ENCODE measurements at places on chromosomes 1 and 21.

DNA sequence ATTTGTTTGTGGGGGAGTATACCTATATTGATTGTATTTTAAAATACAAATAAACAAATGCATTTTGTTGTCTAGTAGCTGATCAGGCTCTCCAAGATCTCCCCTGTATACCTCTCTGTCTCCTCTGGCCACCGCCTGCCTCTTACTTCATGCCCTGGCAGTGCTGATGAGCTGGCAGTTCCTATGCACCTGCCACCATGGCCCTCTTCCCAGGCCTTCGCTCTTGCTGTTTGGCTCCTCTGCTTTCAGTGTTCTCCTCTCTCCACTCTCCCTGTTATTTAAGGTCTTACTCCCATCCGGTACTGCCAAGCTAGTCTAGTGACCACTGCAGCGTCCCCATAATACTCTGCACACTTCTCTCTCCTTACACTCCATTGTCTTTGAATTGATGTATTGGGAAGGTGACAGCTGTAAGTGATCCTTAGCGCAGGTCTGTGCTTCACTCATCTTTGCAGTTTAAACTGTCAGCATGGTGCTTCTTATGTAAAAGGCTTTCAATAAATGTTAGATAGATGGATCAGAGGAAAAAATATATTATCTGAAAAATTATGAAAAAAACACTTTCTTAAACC lies 88.1 kb upstream of the ATP1A1 start:
- no peak for DNase-seq

GRCh38 chr1:59903141-59903754 lies 23.3 kb downstream of the CYP2J2 start:
- no peak for DNase-seq

DNA sequence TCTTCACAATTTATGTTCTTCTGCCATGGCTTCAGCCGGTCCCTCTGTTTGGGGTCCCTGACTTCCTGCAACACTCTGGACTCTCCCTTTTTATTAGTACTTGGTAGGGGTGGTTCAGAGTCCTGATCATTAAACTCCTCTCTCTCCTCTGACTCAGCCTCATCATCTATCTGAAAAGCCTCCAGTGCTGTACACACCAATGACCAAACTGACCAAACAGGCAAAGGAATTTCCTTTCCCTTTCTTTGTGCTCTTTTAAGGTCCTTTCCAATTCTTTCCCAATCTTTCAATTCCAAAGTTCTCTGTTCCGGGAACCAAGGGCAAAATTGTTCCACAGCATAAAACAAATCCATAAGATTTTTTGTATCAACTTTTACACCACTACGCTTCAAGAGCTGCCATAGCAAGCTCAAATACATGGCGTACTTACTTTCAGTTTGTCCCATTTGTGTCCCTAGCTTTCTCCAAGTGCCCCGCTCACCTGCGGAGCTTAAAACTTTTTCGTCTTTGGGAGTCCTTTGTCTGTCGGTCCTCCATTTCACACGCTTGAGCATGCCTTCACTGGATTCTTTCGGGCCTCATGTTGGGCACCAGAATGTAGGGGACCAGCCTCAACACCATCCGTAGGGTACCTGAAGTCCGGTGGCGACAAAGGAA lies 9.6 kb downstream of the DAP3 start:
- DNase-seq, result peak; percentile 71

DNA sequence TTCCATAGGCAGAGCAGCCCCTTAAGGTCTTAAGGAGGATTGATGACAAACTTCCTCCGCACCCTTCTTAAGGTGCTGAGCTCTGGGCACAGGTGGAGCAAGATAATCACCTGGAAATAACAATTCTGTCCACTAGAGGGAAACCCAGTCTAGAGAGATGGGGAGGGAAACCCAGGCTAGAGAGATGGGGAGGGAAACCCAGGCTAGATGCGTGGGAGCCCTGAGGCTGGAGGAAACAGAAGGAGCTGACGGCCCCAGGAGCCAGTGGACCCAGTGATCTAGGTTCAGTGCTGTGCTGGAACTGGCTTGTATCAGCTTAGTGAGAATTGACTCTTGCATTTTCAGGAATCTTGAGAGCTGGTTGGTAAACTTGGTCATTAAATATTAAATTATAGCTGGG lies 17.8 kb upstream of the MYCL start:
- peak; percentile 58 for DNase-seq

DNA sequence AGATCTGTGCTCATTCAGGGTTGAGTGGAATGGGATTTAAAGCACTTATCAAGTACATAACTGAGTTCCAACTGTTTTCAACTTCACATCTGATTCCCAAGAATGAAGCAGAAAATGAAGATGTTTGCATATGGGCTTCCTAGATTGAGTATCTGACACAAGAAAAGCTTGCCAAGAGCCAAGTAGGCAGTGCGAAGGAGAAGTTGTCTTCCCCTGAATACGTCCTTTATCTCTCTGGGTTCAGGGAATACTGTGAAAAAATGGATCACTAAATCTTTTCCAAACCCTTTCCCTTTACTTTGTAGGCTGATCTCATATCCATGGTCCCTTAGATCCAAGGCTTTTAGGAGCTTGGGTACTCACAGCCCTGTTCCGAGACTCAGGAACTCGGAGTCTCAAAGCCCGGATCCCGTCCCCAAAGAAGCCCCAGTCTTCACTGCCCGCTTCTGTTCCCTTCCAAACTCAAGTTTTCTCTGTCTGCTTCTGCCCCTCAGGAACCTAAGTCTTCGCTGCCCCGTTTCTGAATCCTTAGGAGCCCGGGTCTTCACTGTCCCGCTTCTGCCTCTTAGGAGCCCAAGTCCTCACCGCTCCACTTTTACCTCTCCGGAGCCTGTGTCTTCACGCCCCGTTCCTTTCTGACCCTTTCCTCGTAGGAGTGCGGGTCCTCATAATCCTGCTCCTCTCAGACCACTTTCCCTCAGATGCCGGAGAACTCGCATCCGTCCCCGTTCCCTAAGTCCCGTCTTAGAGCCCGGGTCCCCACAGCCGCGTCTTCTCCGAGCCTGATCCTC lies 616 bp downstream of the TAF12 start:
- DNase-seq, result peak; percentile 6

DNA sequence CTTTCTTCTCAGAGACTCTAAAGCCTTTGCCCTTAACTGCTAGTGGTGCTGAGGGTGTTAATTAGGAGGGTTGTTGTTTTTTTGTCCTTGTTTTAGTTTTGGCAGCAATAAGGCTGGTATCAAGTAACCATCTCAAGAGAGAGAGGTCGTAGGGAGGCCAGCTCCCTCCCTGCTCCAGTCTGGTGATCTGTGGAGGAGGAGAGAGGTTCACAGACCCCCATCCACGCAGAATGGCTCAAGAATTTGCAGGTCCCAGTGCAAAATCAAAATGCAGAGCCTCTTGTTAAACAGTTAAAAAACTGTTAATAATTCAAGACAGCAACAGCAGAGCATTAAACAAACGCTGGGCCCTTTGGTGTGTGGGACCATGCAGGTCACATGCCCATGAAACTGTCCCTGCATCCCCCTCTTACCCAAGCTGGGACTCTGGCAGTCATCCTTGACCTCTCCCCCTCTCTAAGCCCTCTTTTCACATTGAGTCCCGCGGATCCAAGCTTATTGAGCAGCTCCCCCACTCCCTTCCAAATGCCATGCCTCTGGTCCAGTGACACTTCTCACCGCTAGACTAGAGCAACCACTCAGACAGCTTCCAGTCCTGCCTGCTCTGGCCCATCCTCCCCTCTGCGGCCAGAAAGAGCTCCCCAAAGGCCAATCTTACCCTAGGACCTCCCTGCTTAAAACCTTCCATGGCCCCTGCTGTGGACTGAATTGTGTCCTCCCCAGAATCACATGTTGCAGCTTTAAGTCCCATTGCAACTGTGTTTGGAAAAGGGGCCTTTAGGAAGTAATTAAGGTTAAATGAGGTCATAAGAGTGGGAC lies 47.7 kb upstream of the RPL11 start:
- no peak for DNase-seq

GRCh38 chr1:162548170-162548569 lies 13.4 kb upstream of the UAP1 start:
- DNase-seq, result peak; percentile 54

DNA sequence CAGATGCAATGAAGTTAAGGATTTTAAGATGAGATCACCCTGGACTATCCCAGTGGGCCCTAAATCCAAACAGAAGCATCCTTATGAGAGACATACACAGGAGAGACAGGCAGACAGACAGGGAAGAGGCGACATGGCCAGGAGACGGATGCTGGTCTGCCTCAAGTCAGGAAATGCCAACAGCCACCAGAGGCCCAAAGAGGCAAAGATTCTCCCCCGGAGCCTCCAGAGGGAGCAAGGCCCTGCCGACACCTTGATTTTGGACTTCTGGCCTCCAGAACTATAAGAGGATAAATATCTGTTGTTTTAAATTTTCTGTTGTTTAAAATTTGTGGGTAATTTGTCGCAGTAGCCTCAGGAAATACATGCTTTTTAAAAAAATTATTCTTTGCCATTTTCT lies 116.4 kb downstream of the GLIS1 start:
- no peak for DNase-seq

DNA sequence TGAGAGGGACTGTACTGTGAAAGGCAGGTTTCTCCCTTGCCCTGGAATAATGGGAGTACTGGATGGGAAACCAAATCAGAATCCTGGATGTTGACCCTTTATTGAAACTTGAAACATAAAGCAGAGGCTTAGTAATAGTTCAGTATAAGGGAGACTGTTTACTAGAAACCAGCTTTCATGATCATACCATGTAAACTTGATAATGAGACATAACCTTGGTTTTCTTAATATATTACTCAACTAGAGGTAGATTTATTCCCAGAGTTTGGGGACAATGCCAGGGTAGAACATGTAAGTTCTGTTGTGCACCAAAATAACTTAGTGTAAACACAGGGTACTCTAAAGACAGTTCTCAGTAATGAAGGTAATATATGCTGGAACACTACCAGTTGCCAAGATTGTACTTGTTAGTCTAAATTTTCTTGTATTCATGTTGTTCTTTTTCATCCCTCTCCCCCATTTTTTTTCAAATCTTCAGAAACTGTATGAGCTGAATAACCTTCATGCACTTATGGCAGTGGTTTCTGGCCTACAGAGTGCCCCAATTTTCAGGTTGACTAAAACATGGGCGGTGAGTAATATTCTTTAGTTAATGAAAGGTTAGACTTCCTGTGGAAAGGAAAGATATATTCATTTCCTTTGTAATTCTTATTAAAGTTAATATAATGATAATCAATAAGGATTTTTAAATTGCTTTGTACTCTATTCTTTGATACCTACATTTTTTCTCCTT lies 49.6 kb downstream of the ANGPTL1 start:
- DNase-seq, result no peak

DNA sequence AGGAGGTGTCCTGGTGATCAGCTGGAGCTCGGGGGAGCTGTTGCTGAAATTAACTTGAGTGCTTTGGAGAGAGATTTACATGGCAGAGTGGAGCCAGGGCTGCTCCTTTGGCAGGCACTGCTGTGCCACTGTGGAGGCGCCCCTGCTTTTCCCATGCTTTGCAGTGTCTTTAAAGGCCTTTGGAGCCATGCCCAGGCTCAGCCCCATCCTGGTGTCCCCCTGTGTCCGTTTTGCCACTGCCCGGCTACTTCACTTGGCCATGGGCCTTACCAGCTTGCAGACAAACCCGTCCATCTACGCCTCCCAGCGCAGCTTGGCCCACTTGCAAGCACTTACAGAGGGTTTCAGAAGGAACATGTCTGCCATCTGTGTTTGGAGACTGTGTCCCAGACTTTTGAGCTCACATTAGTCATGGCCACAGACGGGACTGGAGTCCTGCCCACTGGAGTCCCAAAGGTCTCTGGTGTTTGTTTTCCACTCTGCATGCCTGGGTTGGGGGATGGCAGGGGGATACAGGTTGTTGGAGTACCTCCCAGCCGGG lies 18.2 kb upstream of the LAMTOR5 start:
- no peak for DNase-seq

- DNase-seq, result no peak
Observed at GRCh38 chr1:176558561-176558960, 95.6 kb downstream of the PAPPA2 start.

DNA sequence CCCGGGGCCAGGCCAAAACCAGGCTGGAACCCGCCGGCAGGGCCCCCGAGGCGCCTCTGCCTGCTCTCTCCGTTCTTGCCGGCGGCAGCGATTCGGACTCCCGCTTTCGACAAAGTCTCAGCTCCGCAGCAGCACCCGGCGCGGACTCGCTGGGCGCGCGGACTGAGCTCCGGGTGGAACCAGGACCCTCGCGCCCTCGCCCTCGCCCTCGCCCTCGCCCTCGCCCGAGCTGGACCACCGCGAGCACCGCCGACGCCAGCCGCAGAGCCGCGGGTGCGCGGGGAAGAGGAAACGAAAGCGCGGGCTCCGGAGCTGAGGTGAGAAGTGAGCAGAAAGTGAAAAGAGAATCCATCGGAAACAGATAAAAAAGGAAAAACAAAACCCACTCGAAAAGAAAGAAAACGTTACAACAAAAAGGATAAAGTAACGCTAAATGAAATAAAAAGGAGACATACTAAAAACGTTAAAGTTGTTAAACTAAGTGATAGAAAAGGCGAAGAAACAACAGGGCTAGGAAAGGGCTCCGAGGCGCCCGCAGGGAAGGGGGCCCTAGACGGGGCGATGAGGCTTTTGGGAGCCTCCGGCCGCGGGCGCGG lies 64.9 kb downstream of the MEF2D start:
- no peak for DNase-seq

- DNase-seq, result peak; percentile 96
Observed at GRCh38 chr1:42966688-42967612, 8.3 kb upstream of the SLC2A1 start.

DNA sequence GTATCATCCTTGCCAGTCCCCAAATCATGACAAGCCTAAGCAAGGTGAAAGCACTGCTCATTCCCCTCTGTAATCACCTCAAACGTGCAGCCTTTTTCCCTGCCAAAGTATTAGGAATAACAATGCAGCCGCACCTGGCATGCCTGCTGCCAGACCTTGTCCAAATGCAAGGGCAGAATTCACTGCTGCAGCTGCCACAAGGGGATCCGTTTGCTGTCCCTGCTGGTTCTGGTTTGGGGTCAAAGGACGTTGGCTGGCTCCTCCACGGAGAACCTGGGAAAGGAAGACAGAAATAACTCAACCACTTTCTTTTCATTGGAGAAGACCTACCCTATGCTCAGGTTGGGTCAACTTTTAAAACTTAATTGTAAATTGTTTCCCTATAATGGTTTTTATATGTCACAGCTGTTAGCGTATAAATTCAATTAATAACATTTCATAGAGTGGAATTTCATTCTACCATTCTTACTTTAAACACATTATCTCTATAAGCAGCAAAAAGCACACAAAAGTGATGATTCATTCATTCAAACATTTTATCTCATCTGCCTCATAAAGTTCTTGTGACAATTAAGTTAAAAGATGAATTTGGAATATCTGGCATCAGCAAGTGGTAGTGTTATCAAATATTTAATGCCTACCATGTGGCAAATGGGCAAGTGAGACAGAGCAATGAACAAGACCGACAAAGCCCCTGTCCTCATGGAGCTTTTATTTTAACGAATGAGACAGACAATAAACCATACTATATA lies 59.8 kb upstream of the SDC3 start:
- no peak for DNase-seq

DNA sequence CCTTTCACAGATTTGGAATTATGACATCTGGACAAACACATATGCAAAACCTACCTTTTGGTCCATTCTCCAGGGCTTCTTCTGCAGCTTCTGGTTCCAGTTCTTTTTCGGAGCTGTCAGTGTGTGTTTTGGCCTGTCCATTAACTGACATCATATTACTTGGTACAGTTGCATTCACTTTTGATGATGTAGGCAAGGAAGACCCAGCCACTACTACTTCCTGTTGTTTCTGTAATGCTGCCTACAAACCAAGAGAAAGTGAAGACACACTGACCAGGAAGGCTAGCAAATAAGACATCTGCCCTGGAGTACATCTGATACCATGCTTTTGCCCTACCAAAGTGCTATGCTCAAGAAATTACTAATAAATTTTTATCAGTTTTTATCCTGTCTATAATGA lies 31.9 kb downstream of the ACBD3 start:
- DNase-seq, result peak; percentile 34
